Activated T-helper 1 cell treated with Interleukin-2 at 50 U/mL for 16 hours (primary cell): ENCODE measurements at places on chromosomes 1 and 21.

GRCh38 chr1:37342736-37343135 lies 131.6 kb upstream of the ZC3H12A start:
- DNase-seq = no peak

GRCh38 chr1:172815740-172816139 lies 156.8 kb downstream of the FASLG start:
- DNase-seq = no peak

DNA sequence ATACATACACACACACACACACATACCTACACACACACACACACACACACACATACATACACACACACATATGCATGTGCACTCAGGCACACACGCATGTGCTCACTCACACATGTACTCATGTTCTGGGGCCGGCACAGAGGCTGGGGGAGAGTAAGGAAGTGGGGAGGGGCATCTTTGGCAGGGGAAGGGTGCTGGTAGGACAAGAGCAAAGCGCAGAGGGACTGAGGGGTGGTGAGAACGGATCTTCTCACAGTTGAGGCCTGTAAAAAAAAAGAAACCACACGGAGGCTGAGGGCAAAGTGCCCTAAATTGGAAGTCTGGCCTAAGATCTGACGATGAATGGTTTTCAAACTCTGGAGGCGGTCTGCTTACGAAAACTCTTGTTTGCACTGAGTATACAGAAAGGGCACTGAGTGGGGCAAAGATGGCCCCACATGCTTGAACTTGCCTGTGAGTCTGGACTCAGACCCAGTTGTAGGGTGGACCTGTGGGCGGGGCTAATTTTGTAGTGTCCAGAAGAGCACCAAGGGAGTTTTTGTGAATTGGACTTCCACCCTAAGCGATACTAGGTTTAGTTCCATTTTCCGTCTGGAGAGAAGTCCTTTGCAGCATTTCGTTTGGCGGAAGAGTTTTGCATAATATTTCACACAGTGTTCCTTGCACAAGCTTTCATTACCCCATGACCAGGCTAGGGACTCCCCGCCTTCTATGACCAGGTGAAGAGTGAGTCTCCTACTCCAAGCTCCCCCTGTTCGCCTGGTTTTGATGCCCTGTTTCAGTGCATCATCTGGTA lies 79.3 kb upstream of the LYST start:
- no peak for DNase-seq

DNA sequence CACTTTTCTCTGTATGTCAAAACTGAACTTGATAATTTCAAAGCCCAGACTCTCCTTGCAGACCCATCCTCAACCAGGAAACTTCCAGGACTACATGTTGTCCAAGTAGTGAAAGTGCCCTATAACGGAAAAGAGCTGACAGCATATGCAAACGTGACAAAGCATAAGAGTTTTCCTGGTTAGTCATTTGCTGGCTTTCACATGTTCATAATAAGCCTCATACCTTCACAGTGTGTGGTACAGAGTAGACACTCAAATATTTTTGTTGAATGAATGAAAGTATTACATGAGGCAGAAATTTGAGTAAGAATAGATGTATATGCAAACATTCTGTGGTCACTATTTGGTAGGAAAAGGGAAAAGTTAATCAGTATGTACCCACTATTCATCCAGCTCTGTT lies 473.3 kb downstream of the MRPL39 start:
- no peak for DNase-seq

DNA sequence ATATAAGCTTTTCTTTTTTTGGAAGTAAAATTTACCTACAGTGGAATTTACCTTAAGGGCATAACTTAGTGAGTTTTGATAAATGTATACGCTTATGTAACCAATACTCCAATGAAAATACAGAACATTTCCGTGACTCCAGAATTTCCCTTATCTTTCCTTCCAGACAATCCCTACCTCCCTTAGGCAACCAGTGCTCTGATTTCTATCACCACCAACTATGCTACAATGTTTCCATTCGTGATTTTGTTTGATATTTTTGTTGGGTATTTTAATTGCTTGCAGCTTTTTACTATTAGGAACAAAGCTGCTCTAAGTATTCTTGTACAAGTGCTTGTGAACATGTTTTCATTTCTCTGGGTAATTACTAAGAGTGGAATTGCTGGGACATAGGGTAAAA lies 14.6 kb downstream of the IFT25 start:
- no peak for DNase-seq

DNA sequence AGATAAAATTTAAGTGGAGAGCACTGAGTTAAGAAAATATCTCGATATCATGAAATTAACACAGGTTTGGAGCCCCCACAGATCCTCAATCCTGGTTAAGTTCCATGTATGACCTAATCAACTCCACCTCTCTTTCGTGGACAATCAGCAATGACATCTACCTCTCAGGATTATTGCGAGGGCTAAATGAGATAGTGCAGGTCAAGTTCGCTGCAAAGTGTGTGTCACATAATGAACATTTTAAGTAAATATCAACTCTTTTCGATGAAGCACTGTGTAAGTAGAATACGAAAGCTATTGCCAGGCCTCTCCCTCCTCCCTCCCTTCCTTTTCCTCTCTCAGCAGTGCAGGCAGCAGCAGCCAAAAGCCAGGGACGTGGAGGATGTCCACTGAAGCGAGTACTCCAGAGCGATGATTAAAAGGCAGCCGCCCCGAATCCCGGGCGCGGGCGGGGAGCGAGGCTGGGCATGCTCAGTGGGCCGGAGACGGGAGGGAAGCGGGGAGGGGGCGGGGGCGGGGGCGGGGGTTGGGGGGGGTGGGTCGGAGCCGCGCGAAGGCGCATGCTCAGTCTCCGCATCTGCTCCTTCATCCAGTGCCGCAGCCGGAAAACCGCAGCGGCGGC lies at the start of gene CAMSAP2:
Gene CAMSAP2 (plus strand): TSS at position 567 of the 622 bp plus-strand sequence. CDS start 935 bp downstream, outside the sequence.
- DNase-seq = peak; percentile 52

- DNase-seq = no peak
Observed at GRCh38 chr1:49111931-49112330, 335.2 kb upstream of the BEND5 start.

- DNase-seq = no peak
Observed at GRCh38 chr1:112998592-112999235, 42.7 kb upstream of the SLC16A1 start.

GRCh38 chr1:235411489-235412486 lies 44.6 kb downstream of the TBCE start:
- DNase-seq = no peak

GRCh38 chr1:157878059-157878458 lies 36.5 kb upstream of the CD5L start:
- DNase-seq = no peak

DNA sequence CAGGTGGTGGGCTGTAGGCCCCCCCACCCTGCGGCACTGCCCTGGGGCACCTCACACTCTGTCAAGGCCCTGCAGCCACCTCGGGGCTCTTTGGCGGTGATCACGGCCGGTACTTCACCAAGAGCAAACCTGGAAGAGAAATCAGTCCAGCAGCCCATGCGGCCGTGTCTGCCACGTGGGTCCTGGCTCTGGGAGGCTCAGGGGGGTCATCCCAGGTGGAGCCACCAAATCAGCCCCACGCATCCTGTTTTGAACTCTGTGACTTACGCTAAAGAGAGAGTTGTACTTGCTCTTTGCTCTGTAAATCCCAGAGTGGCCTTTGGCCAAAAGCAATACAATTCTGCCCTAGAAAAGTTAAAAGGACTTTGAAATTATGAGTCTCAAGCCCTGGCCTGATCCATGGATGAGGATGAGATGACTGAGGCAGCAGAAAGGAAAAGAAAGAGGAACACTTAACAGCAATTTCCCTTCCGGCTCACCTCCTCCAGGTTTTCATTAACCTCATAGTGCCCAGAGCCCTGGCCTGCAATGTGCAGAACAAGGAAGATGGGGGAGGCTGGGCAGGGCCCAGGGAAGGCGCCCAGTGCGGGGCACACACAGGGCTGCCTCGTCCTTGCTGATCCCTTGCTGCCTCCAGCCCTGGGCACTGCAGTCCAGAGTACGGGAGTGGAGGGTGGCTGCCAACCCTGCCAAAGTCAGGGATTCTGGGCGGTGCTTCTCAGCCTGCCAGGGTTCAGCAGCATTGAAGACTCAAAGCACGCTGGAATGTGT lies 337.0 kb downstream of the MATN1 start:
- no peak for DNase-seq

- no peak for DNase-seq
Observed at GRCh38 chr1:91498498-91499245, 2.0 kb upstream of the CDC7 start.

DNA sequence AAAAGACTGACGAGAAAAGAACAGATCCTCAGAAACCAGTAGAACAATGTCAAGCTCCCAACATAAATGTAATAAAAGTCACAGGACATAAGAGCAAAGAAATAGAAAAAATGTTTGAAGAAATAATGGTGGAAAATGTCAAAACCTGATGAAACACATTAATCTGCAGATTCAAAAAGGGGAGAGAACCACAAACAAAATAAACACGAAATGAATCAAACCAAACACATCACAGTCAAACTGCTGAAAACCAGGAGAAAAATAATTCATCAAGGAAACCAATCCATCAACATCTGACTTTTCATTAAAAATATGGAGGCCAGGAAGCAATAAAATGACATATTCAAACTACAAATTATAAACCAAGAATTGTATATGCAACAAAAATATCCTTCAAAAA lies 31.9 kb downstream of the TRIM33 start:
- DNase-seq = no peak

- DNase-seq = no peak
Observed at GRCh38 chr1:244361764-244362473, 89.8 kb downstream of the ADSS2 start.

- DNase-seq = no peak
Observed at GRCh38 chr1:182114627-182115023, 53.1 kb upstream of the ZNF648 start.

DNA sequence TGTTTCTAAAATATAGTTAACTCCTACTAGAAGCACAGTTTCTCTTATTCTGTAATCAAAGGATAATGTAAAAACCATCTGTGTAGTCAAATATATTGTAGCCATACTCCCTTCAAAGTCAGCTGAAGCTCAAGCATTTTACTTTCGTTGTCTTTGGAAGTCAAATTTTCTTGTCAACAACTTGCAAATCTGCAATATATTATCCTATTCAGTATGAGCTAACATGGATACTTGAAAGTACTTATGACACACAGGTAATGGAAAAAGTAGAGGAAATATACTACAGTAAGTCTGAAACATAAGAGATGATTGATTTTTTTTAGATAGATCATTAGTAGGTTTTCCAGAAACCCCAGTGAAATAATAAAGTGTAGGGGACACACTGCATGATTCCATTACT lies 121.5 kb downstream of the COL24A1 start:
- no peak for DNase-seq

- DNase-seq = no peak
Observed at GRCh38 chr1:199098468-199098867, 459.6 kb downstream of the PTPRC start.

DNA sequence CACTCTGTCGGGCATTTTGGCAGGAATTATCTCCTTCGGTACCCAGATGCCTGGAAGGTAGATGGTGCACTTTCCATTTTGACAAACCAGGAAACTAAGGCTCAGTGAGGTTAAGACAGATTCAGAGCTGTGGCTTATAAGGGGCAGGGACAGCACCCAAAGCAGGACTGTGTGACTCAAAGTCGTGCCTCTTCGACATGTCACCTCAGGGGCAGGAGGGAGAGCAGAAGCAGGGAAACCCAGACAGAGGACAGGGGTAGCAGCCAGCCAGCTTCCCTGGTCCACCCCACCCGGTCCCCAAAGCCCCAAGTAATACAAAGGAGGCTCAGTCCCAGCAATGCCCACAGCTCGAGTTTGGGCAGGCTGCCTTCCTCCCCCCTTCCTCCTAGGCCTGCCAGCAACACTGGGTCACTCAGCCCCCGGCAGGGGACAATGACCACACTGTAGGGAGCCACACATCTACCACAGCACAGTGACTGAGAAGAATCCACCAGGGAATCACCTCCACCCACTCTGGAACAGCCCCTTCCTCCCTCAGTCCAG lies 2.5 kb downstream of the RHOC start:
- DNase-seq = no peak

DNA sequence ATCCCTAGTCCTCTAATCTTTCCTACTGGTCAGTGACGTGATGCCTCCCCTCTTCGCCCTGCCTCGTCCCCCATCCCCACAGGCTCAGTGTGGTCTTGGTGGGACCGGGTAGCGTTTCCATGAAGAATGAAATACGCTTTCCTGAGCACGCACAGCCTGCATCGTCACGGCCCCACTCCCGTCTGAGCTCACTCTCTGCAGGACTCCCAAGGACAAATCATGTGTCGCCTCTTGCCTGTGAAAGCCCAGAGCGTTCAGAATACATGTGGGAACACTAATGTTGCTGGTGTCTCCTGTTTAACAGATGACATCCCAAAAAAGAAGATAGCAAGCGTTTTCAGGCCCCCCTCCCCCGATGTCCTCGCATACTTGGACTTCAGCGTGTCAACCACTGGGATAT lies 49.2 kb downstream of the S100B start:
- DNase-seq = no peak

DNA sequence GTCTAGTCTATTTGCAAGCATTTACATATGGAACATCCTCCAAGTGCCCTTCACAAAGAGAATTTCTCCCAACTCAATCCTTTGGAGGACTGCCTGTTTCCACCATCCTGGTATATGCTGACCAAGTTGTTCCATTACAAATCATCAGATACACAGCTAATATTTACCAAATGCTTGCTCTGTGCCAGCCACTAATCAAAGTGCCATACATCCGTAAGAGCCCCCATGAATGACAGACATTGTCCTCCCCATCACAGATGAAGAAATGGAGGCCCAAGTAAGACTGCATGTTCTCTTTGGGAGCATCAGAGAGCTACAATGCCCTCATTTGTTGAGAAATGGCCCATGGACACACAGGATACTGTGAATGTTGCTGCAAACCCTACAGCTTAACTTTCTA lies 130.0 kb upstream of the BACE2 start:
- no peak for DNase-seq

DNA sequence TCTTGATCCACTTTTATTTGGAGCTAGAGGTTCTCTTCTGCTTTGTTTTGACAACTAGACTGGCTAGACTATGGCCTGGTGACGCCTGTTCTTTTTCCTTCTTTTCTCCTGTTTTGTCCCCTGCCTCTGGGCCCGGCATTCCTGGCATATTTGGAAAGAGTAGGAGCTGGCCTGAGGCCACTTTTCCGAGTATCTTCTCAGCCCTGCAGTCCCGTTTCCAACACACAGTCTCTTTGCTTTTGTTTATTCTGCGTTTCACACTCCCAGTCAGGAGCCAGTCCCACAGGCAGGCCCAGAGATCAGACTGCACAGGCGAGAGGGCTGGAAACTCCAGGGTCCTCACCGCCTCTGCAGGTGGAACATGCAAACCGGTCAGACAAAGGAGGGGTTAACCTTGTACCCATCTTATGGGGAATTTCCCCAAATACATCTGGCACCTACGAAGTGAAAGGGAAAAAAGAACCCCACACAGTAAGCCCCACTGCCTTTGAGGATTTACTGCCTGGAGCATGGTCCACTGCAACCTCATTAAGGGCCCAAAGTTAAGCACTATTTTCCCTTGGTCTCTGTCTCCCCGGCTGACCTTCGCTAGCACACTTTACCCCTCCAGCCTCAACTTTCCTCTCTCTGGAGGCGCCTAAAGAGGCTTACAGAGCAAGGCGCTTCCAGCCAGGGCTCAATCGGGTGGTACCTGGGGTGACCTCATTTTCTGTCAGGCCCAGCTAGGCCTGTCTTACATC lies 141.1 kb downstream of the TOMM20 start:
- no peak for DNase-seq

- DNase-seq = no peak
Observed at GRCh38 chr21:42207426-42207825, 11.5 kb upstream of the ABCG1 start.

GRCh38 chr1:66069976-66070876 lies 277.5 kb downstream of the PDE4B start:
- DNase-seq = no peak
